ENCODE measurements at places on chromosomes 6 and 20. TPM values are rescaled to one million over a fixed set of nuclear protein-coding genes. Genes with fewer than 3 reads are reported as not detected.

DNA sequence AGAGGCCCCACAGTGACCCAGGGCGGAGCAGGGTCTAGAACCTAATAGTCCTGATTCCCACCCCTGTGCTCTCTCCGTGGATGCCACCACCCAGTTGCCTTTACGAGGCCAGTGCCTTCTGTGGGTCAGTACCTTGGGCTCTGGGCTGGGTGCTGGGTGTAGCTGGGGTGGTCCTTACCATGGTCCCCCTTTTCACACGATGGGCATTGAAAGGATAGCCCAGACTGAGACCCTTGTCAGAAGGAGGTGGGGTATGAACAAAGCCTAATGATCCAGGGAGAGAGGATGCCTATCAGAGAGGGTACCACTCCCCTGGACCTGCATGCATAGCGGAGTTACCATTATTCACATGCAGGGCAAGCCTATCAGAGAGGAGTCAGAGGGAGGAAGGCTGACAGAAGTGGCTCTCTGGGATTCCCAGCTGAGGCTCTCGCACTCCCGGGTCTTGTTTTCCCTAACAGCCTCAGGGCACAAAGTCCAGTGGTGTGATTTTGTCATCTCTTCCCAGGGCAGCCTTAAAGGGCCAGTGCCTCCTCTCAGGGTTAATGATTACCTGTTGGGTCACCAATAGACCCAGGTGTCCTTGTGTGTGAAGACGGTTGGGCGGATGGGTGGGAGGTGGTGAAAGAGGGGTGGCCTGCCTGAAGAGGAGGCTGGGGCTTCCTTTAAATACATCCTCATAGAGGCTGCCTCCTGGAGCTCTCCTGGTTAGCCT lies 36.2 kb downstream of the VEGFA start:
- DNase-seq = no peak

DNA sequence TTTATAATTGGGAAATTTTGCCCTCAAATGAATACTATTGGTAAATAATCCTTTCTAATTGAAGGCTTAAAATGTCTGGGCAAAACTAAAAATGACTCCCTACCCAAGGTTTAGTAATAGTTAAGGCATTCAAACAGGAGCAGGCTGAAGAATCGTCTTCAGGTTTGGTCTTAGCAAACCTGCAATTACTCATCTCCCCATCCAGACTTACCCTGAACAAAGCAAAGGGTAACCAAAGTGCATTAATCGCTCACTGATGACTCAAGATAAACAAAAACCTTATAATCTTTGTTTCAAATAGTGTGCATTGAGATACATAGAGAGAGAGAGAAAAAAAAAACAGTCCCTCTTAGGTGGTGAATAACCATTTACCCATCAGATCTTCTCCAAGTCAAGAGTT lies 225.5 kb downstream of the BMP2 start:
- peak; percentile 97 for DNase-seq

DNA sequence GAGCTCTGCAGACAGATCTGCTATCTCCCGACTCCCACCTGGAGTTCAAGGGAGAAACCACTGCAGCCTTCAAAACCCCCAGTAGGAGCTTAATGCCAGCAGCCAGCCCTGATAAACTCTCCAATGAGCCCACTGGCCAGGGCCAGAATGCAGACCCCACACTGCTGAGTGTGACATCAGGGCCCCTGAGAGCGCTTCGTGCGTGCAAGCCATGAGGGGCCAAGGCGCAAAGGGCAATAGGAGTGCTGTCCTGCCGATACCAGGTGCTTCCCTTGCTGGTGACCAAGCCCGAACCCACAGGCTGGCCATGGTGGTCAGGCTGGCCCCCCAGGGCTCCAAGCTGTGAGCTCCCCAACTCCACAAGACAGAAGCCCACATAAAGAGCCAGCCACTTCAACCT lies 33.2 kb upstream of the CST7 start:
- no peak for DNase-seq

DNA sequence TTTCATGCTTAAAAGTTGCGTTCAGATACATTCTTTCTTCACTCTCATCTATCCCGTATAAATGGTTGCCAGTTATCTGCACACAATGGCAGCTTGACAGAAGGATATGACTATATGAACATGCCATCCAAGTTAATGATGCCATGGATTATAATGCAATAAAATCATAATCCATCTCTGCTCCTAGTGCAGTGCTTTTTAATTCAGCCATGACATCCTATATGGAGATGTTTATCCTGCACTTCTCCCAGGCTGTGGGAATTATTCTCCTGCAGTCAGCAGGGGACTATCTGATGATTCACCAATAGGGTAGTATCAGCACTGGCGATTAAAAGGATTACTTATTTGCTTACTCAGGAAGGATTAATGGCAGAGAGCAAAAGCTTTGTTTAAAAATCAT lies 273.8 kb downstream of the SAMD5 start:
- no peak for DNase-seq

C6orf58 gene
- total RNA-seq = 0.10 TPM

SYNDIG1 gene
- total RNA-seq = not detected

RNF39 gene
- total RNA-seq = 3.6 TPM

SLC17A2 gene
- total RNA-seq = not detected
